Ureter (tissue), 1 donor: ENCODE measurements at places on chromosomes 13 and 19. TPM values are rescaled to one million over a fixed set of nuclear protein-coding genes. Genes with fewer than 3 reads are reported as not detected.

DNA sequence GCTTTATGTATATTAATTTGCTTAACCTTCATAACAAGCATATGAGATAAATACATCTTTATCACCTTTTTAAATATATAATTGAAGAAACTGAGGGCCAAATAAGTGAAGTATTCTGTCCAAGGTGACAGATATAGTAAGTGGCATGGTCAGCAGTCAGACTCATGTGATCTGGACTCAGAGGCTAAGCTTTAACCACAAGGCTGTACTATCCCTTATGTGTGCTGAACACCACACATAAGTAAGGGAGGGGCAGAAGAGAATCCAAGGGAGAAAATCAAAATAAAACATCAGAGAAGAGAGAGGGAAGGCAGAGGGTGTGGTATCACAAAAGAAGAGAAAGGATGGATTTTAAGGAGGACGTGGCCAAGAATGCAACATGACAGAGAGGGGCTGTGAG, 348.4 kb downstream of the EFNB2 start:
- no peak for DNase-seq

GRCh38 chr13:100561599-100562204, 26.9 kb downstream of the GGACT start:
- no peak for DNase-seq

- no peak for DNase-seq
Measured at GRCh38 chr19:46490774-46491173, 4.9 kb downstream of the PNMA8B start.

- DNase-seq = no peak
Measured at GRCh38 chr19:18433015-18433691, 4.8 kb downstream of the ISYNA1 start.

- DNase-seq = no peak
Measured at GRCh38 chr19:7909471-7910067, 5.1 kb upstream of the TGFBR3L start.

DNA sequence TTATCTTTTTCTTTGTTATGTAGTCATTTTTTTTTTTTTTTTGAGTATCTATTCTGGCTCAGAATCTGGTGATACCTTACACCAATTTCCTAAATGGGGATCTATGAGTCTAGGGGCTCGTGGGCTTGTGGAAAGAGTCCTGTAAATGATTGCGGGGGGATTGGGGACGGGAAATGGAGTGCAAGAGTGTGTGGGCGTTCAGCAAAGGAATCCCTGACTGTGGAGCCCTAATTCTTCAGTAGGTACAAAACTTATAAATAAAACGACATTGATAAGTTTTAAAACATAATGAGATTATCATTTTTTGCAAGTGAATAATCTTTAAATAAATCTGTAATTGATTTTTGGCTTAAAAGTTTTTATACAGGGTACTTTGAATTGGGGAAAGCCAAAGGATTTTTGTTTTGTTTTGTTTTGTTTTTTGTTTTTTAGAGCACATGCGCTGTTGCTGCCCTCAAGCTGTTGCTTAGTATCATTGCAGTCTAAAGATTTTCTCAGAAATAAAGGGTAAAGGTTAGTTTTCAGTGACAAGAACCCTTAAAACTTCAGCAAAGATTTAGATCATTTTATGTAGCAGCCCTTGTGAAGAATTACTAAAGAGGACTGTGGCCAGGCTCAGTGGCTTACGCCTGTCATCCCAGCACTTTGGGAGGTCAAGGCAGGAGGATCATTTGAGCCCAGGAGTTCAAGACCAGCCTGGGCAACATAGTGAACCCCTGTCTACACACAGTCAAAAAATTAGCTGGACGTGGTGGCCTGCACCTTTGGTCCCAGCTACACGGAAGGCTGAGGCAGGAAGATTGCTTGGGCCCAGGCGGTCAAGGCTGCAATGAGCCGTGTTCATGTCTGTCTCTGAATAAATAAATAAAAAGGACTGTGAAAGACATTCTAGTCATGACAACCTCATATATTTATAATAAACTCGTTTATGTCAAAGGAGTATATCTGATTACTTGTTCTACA, 1.7 kb downstream of the ERCC5 start:
- DNase-seq = no peak

DNA sequence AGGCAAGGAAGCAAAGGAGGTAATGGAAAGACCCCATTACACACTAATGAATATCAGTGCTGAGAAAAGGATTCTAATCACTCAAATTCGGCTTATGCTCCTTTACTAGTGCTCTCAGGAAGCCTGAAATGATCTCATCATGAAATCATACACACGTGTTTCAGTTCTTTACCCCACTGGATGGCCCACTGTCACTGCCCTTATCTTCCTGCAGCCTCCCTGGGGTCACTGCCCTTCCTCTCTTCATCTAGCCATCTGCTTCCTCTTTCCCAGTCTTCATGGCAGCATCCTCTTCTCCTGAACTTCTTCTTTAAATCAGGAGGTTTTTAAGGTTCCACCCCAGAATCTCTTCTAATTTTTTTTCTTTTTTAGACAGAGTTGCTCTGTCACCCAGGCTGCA, 27.9 kb upstream of the EEF1AKMT1 start:
- DNase-seq = no peak

DNA sequence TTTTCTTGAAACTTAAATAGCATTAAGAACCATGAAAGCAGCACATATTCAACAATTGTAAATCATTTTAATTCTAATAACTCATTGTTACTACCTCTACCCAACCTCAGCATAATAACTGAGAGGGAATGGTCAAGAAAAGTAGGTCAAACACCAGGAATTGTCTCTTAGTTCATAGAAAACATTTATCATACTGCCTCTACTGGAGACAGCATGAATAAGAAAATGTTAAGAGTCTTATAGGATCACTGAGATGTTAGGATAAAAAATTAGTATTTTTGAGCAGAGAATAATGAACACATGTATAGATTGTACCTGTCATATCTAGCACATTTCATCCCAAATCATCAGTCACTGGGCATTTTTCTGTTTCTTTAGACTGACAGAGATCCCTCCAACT, 515.3 kb downstream of the PCDH9 start:
- DNase-seq = no peak

- DNase-seq = no peak
Measured at GRCh38 chr13:105735281-105735680, 800.2 kb downstream of the EFNB2 start.

GRCh38 chr19:10288662-10289166, 1.0 kb upstream of the ICAM5 start:
- no peak for DNase-seq

UTP14C gene
- total RNA-seq = 19.7 TPM

- no peak for DNase-seq
Measured at GRCh38 chr13:21898459-21898858, 227.6 kb downstream of the FGF9 start.

DNA sequence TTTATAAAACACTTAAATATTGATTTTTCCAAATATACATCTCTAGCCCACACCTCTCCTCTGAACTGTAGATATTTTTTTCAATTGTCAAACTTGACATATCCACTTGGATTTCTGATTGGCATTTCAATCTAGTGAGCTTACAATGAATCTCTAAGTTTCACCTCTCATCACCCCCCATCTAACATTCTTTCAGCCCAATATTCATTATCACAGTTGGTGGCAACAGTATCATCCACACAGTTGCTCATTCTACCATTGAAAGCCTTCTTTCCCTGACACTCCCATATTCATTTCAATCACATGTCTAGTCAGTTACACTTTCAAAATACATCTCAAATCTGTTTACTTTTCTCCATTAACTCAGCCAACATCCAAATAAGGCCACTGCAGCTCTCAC, 385.2 kb downstream of the PCDH20 start:
- no peak for DNase-seq

- no peak for DNase-seq
Measured at GRCh38 chr13:44088411-44088810, 208.7 kb downstream of the LACC1 start.

DNA sequence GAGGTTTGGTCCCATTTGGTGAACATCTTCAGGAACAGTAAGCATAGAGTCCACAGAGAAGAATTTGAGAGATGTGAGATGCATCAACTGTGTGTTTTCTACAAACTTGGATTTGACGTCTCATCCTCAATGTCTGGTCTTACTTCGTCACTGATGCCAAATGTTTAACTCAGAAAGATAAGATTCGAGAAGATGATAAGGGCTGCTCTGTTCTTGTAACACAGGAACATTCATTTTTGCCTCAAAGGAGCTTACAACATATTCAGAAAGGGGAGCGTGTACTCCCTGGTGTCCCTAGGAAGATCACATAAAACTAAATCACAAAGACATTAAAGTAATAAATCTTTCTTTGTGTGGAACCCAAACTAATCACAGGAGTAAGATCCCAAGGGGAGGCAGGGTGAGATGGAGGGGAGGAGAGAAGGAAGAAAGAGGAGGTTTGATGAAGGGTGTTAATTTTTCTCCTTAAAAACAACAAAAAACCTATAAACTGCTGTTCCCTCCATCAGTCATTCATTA, 247.7 kb upstream of the IRS2 start:
- no peak for DNase-seq

DNA sequence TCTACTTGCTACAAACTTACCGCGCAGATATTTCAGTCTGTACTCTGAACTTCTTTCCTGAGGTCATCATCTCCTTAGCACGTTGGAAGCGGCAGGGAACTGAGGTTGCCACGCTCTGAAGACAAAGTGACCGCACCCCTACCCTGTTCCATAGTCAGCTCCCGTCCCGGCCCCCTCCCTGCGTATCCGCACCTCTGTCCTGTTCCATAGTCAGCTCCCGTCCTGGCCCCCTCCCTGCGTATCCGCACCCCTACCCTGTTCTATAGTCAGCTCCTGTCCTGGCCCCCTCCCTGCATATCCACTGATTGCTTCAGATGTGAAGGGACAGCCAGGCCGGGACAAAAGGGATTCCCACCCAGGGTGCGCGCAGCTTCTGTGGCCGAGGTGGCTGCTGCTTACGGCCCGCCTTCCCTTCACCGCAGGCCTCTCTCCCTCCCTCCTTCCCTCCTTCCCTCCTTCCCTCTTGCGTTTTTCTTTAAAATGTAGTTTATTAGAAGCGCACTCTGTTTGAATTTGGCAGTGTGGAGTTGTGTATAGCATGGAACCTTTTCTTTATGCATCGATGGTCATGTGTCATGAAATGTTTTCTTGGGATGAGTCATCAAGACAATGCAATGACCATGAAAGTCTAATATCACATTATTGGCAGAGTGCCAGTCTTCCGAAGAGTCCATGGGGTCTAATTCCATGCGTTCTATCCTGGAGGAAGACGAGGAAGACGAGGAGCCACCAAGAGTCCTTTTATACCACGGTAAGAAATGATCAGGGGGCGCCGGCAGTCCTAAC, 21.9 kb upstream of the NDUFS7 start:
- no peak for DNase-seq

DNA sequence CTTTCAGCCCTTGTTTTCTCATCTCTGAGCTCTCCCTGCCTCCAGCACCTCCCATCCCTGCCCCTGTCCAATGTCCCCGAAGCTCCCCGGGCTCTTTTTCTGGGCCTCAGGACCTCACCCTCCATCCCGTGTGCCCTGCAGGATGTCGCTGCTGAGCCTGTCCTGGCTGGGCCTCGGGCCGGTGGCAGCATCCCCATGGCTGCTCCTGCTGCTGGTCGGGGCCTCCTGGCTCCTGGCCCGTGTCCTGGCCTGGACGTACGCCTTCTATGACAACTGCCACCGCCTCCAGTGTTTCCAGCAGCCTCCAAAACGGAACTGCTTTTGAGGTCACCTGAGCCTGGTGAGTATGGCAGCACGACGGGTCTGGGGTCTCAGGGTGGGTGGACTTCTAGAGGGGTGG, 51.1 kb upstream of the CYP4F8 start:
- DNase-seq = no peak

ADGRE3 gene
- total RNA-seq = not detected

ACP7 gene
- 1.8 TPM for total RNA-seq

LHFPL6 gene
- total RNA-seq = 49.1 TPM

GRCh38 chr13:49620170-49620621, 8.1 kb upstream of the ARL11 start:
- no peak for DNase-seq

DNA sequence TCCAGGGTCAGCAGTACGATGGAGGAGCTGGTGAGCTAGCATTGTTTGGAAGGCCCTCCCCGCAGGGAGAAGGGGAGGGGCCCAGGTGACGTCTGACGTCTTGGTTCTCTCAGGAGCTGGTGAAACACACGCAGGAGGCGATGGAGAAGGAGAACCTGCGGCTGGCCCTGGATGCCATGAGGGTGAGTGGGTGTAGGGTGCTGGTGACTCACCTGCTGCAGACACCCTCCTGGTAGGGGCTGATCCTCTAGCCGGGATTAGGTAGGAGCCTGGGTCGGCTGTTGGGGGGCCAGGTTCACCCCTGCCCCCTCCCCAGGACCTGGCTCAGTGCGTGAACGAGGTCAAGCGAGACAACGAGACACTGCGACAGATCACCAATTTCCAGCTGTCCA, 55.8 kb downstream of the VAV1 start:
- DNase-seq = no peak

DNA sequence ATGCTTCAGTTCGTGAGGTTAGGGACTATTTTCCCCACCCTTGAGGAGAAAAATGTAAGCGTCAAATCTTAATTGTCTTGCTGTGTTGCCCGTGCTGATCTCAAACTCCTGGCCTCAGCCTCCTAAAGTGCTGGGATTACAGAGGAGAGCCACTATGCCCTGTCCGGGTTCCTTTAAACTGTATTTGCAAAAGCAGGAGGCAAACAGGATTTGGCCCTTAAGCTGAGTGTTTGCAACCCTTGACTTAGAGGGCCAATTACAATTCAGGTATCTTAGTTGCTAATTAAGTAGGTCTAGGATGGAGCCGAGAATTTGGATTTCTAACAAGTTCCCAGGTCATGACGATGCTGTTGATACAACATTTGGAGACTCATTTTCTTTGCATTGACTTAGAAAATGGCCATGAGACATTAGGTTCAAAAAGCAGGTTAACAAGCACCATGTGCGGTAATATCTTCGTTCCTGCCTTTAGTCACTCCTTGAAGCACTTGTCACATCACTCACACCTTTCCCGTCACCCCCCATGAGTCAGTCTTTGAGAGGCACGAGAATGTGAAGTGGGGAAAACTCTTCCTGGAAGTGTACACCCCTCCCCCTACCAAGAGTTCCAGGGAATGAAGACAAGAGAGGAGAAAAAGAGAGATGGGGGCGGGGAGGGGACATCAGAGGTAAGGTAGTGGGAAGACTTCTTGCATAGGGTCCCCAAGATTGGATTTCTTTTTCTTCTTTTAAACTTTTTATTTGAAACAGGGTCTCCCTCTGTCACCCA, 2.6 kb downstream of the NAPSA start:
- DNase-seq = no peak

- no peak for DNase-seq
Measured at GRCh38 chr13:43119206-43119605, 95.8 kb downstream of the DNAJC15 start.

- DNase-seq = no peak
Measured at GRCh38 chr13:48436661-48437288, 23.9 kb upstream of the LPAR6 start.

GAPDHS gene
- total RNA-seq = not detected
